Kidney capillary endothelial cell (primary cell): ENCODE measurements at places on chromosomes 3 and 15.

GRCh38 chr15:50107591-50108408 is 11.2 kb downstream of the ATP8B4 start:
- no peak for DNase-seq

DNA sequence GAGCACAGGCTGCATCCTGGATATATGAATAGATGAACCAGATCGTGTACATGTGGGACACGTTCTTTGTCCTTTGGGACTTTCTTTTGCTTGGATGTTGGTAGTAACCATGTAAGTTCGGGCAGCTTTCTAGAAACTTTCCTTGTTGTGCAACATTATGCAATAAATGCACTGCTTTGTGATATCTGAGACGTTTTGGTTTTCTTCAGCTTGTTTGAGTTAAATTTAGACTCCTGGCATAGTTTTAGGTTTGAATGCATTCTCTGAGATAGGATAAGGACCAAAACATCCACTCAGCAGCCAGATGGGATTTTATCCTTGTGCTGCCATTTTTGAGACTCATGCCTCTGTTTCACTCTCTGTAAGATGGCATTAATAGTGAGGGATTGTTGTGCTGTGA is 158.9 kb downstream of the IGF1R start:
- no peak for DNase-seq

DNA sequence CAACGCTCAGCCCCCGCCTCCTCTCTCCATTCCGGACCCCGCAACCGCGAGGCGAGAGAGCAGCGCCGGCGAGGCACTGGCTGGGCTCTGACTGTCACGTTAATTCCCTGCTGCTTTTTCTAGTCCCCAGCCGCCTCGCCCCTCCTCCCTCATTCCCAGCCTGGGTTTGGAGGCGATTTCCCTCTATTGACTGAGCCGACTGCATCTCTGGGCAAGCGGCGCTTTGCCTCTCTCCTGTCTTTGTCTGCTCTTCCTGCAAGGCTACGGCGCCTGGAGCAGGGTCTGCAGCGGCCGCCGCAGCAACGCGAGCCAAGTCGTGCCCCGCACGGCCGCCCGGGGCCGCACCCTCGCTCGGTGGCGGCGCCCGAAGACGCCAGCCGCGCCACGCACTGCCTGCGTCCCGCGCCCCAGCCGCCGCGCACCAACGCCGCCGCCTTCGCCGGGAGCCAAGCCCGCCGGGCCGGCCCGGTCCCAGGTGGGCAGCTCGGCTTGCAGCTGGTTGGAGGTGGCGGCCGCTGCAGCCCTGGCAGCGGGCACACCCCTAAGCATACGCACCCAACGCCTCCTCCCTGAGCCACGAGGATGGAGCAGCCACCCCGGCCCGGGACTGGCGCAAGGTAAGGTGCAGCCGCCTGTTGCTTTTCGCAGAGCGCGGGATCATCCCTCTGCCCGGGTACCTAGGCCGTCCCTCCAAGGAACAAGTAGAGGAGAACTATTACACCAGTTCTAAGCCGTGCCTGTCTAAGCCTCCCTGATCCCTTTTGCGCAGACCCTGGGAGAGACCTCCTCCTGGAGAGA is at the start of gene LRRC3B:
Gene LRRC3B (plus strand): TSS at position 152 of the 798 bp plus-strand sequence. CDS start 86,901 bp downstream, outside the sequence.
- no peak for DNase-seq

GRCh38 chr3:34387826-34388564 is 589.6 kb downstream of the PDCD6IP start:
- DNase-seq = no peak

DNA sequence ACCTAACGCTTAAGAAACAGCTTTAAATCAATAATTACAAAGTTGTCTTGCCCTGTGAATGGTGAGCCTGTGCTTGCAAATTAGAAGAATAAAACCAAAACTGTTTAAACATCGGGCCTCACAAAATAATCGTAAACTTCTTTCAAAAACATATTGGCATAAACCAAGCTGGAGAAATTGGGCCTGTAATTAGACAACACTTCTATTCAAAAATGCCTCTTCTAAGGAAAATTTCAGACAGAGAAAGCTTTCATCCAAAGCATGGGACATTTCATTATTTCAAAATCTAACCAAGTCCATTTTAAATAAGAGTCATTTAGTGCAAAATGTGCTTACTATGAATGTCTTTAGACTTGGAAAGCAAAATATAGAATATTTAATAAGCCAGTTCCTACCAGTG is 35.5 kb upstream of the GNB4 start:
- no peak for DNase-seq

DNA sequence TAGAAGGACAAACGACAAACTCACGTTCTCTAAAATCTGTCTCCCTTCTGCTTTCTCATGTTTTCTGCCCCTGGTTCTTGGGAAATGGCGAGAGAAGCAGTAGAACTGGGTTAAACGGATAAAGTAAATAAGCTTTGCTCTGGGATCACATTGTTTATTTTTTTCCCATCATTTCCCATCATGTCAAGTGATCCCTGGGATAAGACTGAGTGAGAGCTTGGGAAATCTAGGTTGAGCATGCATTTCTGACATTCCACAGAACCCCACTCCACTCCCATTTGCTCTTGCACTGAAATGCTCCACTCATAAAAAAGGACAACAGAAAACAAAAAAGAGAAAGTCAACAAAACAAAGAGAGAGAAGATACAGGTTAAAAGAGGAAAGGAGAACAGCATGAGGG is 69.1 kb downstream of the SEMA6D start:
- DNase-seq = no peak

- no peak for DNase-seq
Measured at GRCh38 chr3:14236902-14237301, 58.3 kb downstream of the LSM3 start.

DNA sequence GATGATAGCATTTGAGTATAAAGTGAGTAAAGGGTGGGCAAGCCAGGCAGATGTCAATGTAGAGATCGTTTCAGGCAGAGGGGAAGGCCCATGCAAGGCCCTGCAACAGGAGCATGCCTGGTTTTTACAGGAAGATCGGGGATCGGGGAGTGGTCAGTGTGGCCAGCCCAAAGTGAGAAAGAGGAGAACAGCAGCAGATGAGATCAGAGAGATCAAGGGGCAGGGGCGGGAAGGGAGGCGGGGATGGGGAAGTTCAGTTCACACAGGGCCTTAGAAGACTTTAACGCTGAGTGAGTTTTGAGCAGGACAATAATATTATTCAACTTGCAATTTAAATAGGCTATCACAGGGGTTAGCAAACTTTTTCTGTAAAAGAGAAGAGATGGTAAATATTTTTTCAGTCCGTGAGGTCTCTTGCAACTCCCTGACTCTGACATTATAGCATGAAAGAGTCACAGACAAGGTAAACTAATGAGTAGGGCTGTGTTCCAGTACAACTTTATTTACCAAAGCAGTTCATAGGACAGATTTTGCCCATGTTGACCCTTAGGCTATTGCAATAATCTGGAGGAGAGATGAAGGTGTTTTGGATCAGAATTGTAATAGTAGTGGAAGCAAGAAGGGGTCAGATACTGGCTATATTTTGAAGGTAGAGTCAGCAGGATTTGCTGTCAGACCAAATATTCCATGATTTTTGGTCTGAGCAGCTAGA is 12.4 kb upstream of the CD47 start:
- no peak for DNase-seq

- no peak for DNase-seq
Measured at GRCh38 chr3:114427285-114428043, 133.6 kb downstream of the TIGIT start.

- no peak for DNase-seq
Measured at GRCh38 chr3:174792864-174793263, 66.3 kb upstream of the NAALADL2 start.

GRCh38 chr15:71691458-71692417 is 118.6 kb upstream of the NR2E3 start:
- DNase-seq = no peak
